Thoracic aorta (tissue), 2 donors: ENCODE measurements at places on chromosomes 4 and X. TPM values are rescaled to one million over a fixed set of nuclear protein-coding genes. Genes with fewer than 3 reads are reported as not detected.

The ZCCHC13 gene
- not detected for total RNA-seq

The TCP11X2 gene
- total RNA-seq = not detected

The GPM6B gene
- total RNA-seq = 23.7 TPM

The DOK7 gene
- 36.7 TPM for total RNA-seq

The CCKAR gene
- not detected for total RNA-seq

The PF4V1 gene
- not detected for total RNA-seq

The ATXN3L gene
- total RNA-seq = not detected

The NOA1 gene
- total RNA-seq = 18.3 TPM

The NUP62CL gene
- not detected for total RNA-seq

- no peak for DNase-seq
Observed at GRCh38 chr4:68451246-68452211, 4.3 kb downstream of the TMPRSS11E start.

GRCh38 chrX:47576021-47576898, 6.0 kb upstream of the TIMP1 start:
- DNase-seq = no peak

DNA sequence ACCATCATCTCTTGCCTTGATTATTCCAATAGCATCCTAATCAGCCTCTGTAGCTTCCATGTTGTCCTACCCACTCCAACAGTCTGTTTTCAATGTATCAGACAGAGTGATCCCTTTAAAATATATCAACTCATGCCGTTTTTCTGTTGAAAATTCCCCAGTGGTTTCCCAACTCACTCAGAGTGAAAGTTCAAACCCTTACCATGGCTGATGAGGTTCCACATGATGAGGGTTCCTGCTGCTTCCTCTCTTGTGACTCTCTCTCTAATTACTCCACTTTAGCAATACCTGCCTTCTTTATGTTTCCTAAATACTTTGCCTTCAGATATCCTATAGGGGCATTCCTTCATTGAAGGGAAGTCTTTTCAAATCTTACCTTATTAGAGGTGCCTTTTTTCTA, 334.7 kb downstream of the PPP1R2C start:
- DNase-seq = no peak

DNA sequence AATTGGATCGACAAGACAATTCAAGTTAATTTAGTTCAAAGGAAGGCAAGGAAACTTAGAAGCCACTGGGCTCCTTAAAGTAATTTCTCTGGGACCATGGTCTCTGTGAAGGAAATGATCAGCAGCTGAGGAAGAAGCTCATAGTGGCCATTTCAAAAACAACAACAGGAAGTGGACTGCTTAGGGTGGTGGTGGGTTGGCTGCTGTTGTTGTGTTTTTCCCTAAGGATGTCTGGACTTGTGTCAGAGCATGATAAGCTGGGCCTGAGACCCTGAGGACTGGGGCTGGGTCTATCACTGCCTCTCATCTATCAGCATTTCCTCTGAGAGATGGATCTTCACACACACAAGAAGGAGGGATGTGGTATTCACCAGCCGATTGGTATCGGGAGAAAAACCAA, 18.3 kb downstream of the KDR start:
- DNase-seq = no peak

DNA sequence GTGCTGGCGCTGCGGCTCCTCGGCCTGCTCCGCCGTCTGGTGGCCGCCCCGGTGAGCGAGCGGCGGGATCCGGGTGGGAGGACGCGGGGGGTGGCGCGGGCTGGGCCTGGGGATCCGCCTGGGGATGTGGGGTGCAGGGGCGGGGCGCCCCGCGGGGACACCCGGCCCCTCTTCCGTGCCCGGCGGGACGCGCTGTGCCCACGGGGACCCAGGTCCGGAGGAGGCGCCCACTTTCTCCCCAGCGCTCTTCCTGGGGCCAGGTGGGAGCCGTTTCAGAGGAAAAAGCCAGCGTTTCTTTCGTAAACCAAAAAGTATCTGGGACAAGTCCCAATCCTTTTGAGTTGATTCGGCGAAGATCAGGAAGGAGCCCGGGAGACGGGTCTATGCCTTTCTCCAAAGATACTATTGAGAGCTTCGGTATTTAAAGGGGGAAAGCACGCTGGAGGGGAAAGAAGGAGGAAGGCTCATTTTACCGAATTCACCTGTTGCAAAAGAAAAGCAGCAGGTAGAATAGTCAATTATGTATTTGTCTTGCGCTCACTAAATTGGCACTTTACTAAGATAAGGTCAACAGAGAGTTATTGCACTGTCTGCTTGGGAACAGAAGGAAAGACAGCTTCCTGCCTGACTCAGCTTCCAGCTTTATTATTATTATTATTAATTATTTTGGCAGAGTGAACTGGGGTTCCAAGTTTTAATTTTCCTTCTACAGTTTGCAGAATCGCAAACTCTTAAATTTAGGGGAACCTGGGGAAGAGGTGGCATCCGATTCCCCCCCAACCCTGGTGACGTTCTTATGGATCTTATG, 81.5 kb upstream of the CD99 start:
- no peak for DNase-seq

DNA sequence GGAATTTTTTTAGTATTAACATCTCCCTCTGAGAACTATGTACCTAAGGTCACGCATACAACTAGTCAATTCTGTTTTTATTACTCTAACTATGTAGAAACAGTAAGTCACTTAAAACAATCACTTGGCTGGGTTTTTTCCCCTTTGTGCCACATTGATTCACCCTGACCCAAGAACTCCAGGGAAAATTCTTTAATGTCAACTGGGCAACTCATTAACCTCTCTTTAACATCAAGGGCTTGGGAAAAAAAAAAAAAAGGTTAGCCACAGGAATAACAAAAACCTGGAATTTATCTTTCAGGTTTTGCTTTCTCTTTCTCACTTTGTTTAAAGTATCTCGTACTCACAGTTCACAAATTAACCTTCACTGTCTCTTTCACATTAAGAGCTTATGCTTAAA, 8.1 kb downstream of the RPL9 start:
- no peak for DNase-seq

DNA sequence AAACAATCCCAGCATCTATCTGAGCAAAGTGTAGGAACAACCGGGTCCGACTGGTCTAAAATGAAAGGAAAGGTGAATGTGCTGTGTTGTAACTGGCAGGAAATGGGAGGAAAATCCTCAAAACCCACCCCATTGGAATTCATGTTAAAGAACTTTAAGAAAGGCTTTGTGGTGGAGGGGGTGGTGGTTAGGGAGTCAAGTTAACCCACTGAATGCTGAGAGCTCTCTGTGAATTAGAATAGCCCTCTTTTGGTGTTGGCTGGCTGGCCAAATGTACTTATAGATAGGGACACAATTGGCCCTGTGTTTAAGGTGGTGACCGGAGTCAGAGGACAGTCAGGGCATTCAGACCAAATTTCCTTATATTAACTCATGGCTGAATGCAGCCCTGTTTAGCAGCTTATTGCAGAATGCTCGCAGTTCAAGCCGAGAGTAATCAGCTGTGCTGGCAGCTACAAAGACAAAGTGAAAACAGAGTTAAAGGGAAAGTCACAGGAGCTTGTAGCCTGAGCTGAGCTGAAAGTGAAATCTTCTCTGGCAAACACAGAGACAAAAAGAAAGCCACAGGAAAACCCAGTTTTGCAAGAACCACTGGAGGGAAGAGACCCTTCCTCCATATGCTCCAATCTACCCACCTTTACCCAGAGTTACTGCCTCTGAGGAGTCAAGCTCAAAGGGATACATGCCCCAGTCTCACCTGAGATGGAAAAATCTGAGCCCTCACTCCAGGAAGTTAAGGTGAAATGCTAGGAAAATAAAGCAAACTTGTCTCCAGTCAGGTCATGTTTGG, 38.5 kb upstream of the UGT2B7 start:
- no peak for DNase-seq

- DNase-seq = no peak
Observed at GRCh38 chr4:139015948-139016471, 429 bp downstream of the NOCT start.

GRCh38 chrX:71372388-71372787, 6.2 kb downstream of the TAF1 start:
- no peak for DNase-seq

DNA sequence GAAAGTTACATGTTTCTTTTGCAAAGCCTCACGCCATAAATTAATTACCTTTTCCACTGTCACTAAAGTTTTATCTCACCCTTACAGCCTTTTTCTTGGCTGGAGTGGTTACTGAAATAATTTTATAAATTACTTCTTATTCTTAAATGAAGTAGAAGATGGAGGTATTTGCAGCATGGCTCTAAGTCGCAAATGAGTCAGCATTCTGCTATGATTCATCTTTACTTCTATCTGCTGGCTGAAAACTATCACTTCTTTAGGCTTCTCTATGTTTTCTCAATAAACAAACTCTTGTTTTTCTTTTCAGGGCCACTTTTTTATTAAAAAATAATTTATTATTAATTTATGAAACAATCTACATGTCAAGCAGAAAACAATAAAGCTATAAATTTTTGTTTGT, 210.2 kb upstream of the GYPA start:
- no peak for DNase-seq

DNA sequence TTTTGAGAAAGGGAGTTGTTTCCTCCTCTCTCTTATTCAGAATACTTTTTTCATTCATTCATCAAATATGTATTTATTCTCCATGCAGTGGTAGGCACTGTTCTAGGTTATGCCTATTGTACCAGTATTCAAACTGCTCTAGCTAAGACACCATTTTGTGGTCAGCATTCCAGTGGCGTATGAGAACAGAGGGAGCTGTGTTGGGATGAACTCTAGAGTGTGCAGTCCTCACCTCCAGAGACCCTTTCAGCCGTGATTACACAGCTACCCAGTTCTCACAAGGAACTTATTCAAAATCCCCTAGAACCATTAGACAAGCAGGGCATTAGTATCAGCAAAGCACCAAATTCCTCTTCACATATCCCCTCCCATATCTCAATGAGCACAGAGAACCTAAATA, 4.2 kb downstream of the TLR1 start:
- no peak for DNase-seq

GRCh38 chr4:156792462-156793085, 179.0 kb downstream of the PDGFC start:
- DNase-seq = no peak

DNA sequence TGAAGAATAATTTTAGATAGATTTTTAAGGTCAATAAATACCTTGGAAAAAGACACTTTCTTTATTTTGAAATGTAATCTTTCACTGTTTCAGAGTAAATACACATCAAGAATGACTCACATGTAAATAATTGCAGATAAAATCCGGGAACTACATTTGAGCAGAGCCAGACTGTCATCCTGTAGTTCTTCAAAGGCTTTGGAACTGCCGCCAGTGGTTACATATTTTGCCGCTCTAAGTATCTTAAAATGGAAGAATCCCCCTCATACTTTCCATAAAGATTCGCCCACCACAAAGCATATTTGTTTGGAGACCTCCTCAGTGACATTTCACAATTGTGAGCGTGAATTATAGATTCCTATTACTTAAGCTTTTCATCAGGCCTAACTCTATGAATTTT, 607.8 kb upstream of the ZFP42 start:
- DNase-seq = no peak

DNA sequence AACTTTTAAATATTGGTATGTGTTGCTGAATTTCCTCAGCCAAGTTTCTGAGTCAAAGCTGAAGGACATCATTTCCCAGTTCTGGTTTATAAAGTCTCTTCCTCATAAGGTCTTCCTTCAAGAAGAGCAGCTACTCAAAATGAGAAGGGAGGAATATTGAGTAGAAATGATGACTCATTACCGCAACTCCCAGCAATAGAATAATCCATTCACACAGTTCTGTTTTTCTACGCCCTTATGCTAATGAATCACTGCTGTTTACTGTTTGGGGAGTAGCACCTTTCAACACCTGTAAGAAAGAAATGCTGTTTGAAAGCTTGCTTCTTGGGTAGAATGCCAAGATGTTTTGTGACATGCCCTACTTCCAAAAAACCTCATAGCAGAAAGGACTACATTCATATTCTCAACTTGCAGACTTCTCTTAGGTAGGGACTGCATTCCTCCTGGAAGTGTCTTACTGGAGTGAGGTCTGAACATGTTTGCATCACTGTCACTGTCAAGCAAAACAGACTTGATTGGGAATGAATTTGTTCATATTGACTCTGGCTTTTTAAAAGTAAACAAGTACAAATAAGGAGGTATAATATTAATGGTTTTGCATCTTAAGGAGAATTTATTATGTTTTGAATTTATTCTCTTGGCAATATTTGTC, 147.2 kb upstream of the BANK1 start:
- DNase-seq = no peak

GRCh38 chrX:40805404-40805803, 70.1 kb upstream of the MED14 start:
- DNase-seq = no peak

DNA sequence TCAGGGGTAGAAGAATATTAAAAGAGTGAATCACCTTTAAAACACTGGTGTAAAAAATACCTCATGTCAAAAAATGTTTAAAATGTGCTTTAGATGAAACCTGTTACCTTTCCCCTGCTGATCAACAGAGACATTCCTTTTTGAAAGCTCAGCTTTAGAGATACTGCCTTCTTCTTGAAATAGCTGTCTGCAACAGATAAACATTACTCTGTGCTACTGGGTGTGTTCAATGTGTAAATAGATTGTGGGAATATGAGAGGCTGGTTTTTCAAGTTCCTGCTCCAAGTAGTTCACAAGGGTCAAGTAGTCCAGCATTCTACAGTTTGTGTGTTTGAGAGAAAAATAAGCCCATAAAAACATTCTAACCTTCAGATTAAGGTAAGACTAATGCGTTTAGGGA, at the start of gene SYTL5:
SYTL5 (plus strand) TSS at position 263 of the 400 bp plus-strand sequence. CDS start 27,337 bp downstream, outside the sequence.
- DNase-seq = no peak

- DNase-seq = no peak
Observed at GRCh38 chr4:103895876-103896465, 176.2 kb upstream of the TACR3 start.

DNA sequence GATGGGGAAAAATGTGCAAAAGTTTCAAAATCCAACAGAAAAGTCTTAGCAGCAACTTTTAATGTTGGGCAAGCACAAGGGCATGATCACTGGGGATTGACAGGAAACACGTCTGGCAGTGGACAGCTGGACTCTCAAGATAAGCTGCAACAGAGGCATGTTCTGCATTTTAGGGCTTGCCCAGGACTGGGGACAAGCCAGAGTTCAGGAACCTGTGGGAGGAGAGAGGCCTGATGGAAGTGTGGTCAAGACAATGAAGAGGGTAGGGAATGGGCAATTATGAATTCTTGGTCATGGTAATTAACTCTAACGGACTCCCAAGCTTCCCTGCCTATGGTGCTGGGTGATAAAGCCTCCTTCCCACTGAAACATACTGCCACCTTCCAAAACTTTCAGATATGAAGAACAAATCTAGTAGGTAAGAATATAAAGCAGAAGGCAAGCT, 48.4 kb downstream of the ANXA3 start:
- no peak for DNase-seq

GRCh38 chrX:52426810-52427209, 58.0 kb downstream of the XAGE2 start:
- no peak for DNase-seq

- no peak for DNase-seq
Observed at GRCh38 chrX:39950018-39950688, 147.6 kb downstream of the BCOR start.

DNA sequence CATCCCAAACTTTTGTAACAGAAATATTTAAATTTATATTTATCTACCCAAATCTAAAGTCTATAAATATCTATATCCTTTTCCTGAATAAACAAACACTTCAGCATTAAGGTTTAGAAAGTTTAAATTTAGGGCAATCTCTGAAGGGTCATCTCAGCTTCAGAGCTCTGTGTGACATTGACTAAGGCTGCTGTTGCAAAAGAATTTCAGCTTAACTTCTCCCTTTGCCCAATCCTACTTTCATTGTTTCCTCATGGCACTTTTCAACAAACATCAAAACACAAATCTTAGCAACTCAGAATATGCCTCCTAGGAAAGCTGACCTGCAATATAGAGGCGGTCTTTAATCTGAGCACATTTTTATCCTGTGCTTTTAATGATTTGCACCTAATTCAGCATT, 79.7 kb upstream of the BANK1 start:
- no peak for DNase-seq
